Mucosa of gallbladder (tissue), 1 donor: ENCODE measurements at places on chromosomes 6 and 20.

DNA sequence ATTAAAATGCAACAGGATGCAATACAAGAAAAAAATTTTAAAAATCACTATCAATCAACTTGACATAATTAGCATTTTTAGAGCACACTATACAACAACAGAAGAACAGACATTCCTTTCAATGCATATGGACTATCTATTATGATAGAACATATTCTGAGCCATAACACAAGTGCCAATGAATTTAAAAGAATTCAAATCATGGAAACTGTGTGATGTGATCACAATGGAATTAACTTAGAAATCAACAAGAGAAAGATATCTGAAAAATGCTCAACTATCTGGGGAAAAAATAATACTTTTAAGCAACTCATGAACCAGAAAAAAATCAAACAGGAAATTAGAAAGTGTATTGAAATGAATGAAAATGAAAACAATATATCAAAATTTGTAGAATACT is 106.3 kb downstream of the ADTRP start:
- DNase-seq, result no peak

- no peak for DNase-seq
Measured at GRCh38 chr6:148955441-148955840, 208.6 kb downstream of the UST start.

DNA sequence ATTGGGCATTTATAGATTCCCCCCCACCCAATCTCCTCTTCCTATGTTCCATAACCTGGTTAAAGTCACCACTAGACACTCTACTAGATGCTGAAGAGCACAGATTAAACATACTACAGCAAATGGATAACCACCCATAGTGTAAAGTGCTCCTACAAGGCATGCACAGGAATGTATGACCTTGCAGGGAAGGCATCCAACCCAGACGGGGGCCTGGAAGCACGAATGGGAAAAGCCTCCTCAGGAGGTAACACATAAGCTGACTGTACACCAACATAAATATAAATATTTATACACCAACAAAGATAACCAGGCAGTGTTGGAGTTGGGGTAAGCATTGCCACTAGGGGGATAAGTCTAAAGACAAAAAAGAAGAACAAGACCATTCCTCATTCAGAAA is 691.7 kb downstream of the GRIK2 start:
- DNase-seq, result no peak

DNA sequence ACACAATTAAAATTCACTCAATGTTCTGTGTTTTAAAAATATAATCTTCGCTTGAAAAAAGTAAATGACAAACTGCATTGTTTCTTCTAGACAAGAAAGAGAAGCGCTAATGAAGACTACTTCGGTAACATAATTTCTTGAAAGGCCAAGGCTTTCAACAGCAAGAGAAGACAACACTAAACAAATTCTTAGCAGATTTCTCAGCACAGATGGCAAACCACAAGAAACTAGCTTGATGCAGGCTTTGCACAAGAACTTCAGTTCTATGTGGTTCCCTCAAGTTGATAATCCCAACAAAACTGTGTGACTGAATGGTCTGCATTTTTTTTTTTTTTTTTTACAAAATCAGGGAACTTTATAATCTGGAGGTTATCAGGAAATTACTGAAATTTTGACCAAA is 447.4 kb upstream of the NRSN1 start:
- no peak for DNase-seq

GRCh38 chr6:3419624-3420272 is 37.1 kb downstream of the SLC22A23 start:
- no peak for DNase-seq

DNA sequence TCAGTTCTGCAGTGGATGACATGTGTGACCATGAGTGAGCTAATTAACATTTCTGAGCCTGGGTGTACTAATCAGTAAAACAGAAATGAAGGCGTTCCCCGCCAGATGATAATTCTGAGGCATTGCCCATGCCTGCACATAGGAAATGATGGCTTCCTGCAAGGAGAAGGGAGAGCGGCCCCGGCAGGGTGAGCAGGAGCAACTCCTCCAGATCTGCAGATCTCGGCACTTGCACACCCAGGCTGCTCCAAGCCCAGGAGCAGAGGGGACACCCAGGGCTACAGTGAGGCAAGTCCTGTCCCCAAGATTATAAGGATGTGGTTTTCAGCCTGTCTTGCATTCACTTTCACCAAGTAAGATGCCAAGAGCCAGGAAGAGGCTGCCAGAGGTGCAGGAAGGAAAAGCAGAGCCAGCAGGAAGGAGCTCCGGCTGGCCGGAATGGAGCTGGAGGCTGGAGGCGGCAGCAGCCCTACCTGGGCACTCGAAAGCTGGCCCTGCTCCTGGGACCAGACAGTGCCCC is 177.5 kb upstream of the CST7 start:
- DNase-seq, result no peak
